Karpas-422 (cell line): ENCODE measurements at places on chromosomes 5 and 9.
A peak's percentile ranks its signal among the peaks of the same experiment; 100 is the strongest.

GRCh38 chr5:14039576-14039975 is 95.1 kb upstream of the DNAH5 start:
- no peak for DNase-seq

DNA sequence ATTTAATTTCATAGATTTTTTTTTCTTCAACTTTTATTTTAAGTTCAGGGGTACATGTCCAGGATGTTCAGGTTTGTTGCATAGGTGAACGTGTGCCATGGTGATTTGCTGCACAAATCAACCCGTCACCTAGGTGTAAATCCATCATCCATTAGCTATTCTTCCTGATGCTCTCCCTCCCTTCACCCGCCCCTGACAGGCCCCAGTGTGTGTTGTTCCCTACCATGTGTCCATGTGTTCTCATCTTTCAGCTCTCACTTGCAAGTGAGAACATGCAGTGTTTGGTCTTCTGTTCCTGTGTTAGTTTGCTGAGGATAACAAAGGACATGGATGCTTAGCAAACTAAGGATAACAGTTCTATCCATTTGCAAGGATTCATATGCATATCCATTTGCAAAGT is 209.1 kb upstream of the ADCY2 start:
- no peak for DNase-seq

DNA sequence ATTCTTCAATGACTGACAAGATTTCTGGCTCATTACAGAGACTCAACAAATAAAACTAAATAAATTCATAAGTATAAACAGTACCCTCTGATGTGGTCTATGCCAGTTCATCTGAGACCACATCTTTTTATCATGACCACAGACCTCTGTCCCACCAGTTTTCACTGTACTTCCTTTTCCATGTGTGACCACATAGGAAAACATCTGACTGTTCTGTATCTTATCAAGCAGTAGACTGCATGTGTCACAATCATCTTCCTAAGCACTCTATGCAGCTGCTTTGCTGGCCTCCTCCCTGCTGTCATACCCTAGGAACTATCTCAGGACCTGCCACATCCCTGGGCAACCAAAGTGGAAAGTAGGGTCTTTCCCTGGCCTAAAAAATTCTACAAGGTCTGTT is 205.0 kb upstream of the ZNF462 start:
- no peak for DNase-seq

- peak; percentile 73 for DNase-seq
Observed at GRCh38 chr9:87336914-87337333, 160.7 kb upstream of the DAPK1 start.

DNA sequence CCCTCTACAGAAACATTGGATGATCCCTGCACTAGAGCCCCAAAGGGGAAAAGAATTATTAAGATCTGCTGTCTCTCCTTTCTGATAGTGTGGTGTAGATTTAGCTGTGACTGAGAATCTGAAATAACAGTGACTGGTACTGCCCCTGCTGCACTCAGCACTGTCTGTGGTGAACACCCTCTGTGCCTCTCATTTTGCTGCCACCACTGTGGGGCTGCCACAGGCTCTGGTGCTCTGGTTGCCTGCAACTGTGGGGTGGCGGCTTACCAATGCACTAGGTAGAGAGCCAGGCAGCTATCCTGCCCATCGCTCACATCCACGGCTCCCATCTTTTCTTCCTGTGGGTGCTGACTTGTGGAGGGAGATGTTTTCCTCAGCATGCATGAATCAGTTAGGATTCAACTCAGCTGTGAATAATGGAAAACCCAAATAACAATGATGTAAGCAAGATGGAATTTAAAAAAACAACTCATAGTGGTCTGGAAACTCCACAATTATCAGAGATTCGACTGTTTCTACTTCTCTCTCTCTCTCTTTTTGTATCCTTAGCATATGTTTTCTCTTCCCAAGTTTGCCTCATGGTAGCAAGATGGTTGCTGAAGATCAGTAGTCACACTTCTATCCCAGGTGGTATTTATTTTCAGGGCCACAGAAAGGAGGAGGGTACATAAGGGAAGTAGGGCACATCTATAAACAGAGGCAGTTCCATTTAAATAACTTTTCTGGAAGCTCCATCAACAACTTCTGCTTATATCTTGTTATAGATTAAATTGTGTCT is 99.8 kb upstream of the DAP start:
- no peak for DNase-seq

DNA sequence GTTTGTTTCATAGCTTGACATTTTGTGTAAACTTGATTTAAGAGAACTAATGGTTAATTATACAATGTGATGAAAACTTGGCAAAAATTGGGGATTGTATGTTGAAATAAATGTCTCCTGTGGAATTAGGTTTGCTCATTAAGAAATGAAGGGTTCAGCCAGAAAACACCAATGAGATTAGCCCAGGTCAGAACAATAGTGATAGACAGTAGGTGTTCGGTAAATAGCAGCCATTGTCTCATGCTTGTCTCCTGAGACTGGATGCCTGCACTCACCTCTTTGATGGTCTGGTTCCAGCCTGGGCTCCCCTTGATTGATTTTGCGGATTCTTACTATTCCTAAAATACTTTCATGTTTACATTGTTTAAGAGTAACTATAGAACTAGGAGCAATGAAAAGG is 135.5 kb downstream of the FBN2 start:
- DNase-seq: no peak

GRCh38 chr5:72314571-72315172 is 5.4 kb downstream of the MRPS27 start:
- DNase-seq: peak; percentile 54

DNA sequence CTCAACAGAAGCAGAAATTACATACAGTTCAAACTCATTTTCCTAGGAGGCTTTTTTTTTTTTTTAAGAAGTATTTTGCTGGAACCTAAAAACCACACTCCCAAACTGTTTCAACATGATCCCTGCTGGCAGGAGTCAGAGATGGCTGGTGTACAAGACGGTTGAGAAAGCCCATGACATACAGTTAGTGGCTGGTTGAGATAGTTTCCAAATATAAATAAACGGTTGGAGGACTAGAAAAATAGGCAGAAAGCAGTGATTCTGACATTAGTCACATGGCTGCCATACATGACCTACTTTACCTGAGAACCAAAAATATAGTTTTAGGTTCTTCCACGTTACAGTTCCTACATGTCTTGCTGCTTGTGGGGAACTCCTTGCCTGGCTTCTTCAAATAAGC is 31.7 kb upstream of the BASP1 start:
- no peak for DNase-seq

DNA sequence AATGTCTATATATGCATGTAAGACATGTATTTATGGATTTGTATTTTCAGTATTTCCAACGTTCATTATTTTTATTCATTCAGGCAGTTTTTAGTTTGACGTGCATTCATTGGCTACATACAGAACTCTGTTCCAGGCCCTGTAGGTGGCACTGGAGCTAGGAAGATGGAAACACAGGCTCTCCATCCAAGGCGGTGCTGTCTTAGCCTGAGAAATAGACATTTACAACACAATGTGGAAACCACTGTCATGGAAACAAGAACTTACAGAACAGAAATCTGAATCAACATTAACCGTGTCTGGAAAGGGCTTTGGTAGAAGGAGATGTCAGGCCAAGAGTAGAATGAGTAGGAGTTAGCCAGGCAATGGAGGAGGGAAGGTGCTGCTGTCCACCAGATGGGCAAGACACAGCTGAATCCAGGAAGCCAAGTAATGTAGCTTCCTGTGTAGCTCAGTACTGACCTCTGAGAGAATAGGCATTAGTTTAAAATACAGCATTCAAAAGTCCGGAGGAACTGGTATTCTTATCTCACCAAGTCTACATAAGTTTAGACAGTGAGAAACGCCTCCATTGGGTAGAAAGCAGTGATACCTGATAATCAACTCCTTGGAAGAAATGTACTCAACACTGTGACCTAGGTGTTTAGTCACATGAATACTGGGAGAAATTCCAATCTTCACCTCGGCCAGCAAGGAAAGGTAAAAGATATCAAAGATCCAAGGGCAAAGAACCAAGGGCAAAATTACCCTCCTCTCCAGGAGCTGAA is 388.6 kb upstream of the CDH6 start:
- no peak for DNase-seq

GRCh38 chr9:35553670-35554543 is 51.2 kb upstream of the TESK1 start:
- DNase-seq: peak; percentile 86

- DNase-seq: no peak
Observed at GRCh38 chr5:62650197-62650596, 71.6 kb downstream of the LRRC70 start.

- DNase-seq: no peak
Observed at GRCh38 chr9:87040410-87041009, 93.2 kb upstream of the GAS1 start.

GRCh38 chr9:113349445-113350094 is at the start of gene BSPRY:
BSPRY (plus strand) TSS chr9:113349541; CDS start chr9:113349580, 39 bp downstream.
- DNase-seq: no peak

- peak; percentile 81 for DNase-seq
Observed at GRCh38 chr9:120876842-120877240, at the start of gene PHF19. PHF19 (minus strand) TSS chr9:120877188; CDS start chr9:120874741, 2,447 bp downstream.

GRCh38 chr9:121226175-121226574 is 24.5 kb upstream of the RAB14 start:
- no peak for DNase-seq

- DNase-seq: peak; percentile 52
Observed at GRCh38 chr9:112774006-112774996, 23.7 kb downstream of the SNX30 start.

DNA sequence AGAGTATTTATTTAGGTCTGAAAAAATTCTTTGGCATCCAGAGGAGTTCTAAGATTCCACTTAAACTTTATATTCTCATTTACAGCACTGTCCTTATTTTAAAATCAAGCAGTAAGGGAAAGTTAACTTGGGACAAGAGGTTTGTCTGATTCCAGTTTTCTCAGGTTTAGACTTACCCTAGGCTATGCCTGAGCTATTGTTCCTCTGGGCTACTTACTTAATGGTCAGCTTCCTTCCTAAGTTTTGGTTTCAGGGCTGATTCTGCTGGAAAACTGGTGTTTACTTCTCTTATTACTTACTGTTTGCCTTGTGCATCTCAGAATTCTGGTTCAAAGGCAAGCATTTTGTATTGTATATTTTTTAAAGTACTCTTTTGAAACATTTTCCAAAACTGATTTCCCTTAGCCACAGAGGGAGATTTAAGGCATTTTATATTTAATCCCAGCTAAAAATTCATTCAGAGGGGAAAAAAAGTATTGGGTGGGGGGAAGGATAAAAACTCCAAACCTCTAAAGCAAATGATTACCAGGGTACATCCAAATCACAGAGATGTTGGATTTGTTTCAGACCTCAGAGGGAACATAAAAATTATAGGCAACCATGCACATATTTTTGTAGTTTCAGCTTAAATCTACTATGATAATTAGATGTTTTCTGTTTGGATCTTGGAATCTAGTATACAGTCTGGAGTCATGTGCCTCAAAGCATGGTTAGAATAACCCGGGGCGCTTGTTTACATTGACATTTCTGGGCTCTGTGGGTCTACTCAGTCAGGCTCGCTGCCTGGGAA is 290.0 kb downstream of the ARHGAP26 start:
- no peak for DNase-seq

- no peak for DNase-seq
Observed at GRCh38 chr9:121242219-121242958, 25.6 kb upstream of the GSN start.

DNA sequence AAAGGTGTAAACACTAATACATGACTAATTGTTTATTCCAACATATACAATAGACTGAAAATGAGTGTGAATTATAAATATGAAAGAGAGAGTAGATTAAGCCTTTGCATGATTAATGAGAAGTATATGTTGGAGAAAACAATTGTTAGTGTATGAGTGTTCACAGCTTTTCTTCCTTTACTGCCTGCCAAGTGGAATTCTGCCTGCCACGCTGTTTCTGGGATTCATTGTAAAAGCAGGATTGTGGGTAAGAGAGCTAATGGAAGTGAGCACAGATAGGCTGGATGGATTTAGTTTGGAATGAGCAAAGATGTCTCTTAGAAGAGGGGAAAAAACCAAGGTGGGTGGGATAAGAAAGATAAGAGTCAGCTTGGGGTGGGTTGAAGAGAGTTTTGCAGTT is 129.6 kb upstream of the NMUR2 start:
- DNase-seq: no peak

- DNase-seq: no peak
Observed at GRCh38 chr9:33687779-33688178, 107.6 kb upstream of the PRSS3 start.

GRCh38 chr9:33042473-33042872 is 17.4 kb downstream of the DNAJA1 start:
- DNase-seq: no peak

- no peak for DNase-seq
Observed at GRCh38 chr9:120898396-120898795, 21.4 kb upstream of the PHF19 start.

GRCh38 chr5:105034401-105034763 is 1471.8 kb upstream of the NUDT12 start:
- no peak for DNase-seq
